Common myeloid progenitor, CD34-positive (primary cell): ENCODE measurements at places on chromosomes 6 and 20.

DNA sequence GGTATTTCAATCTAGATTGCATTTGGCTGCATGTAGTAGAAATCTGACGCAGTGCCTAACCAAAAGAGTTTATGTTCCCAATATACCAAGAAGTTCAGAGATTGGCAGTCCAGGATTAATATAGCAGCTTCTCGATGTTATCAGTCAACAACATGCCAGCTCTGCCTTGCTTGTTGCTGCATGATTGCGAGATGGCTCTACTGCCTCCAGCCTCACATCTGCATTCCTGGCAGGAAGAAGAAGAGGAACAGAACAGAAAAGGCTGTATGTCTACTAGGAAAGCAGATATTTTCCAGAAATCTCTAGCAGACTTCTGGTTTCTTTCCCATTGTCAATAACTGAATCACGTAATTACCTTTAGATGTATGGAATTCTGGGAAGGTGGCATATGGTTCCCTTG, 60.8 kb downstream of the SLC35D3 start:
- peaks cover 6% of the 10 kb centered on the region for H3K27me3 ChIP-seq
- H3K27ac ChIP-seq = no peak overlapping the region
- H3K4me3 ChIP-seq = no peak overlapping the region
- no peaks in the 10 kb centered on the region for H3K4me1 ChIP-seq
- DNase-seq = no peak
- no peaks in the 10 kb centered on the region for H3K36me3 ChIP-seq

DNA sequence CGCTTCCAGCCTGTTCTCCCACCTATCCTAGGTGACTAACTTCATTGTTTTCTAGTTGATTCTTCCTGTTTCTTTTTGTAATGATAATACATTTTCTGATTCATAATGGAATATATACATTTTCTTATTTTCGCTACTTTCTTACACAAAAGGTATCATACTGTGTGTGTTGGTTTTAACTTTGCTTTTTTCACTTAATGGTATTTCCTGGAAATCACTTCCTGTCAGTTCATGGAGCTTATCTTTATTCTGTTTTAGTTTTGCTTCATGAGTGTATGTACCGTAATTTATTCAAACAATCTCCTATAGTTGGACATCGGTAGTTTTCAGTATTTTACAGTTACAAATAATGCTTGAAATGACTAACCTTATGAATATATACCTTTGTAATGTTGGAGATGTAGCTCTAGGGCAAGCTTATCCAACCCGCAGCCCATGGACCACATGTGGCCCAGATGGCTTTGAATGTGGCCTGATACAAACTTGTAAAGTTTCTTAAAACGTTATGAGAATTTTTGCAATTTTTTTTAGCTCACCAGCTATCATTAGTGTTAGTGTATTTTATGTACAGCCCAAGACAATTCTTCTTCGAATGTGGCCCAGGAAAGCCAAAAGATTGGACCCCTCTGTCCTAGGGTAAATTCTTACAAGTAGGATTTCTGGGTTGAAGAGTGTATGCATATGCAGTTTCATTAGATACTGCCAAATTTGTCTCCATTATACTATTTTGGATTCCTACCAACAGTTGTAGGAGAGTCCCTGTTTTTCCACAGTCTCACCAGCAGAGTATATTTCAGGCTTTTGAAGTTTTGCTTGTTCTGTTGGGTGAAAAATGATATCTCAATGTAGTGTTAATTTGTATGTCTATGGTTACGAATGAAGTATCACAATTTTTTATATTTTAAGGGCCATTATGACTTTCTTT, 16.7 kb downstream of the TRMT11 start:
- no peak overlapping the region for H3K4me3 ChIP-seq
- no peaks in the 10 kb centered on the region for H3K4me1 ChIP-seq
- no peak overlapping the region for H3K27ac ChIP-seq

DNA sequence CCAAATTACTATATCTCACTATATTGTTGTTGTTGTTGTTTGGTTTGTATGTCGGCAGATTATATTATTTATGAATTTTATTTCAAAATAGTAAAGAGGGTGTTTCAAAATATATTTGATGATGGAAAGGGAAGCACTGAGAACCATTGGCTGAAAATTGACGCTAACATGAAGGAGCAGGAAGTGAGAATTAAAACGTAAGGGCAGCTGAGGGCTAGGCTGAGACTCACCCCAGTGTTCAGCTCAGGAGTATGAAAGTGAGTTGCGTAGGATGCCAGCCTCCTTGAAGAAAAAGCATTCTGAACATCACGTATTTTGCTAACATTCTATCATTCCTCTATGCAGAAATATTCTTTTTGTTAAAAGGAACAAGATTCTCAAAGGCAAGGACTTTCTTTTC, 10.7 kb upstream of the IPCEF1 start:
- no peak overlapping the region for H3K27ac ChIP-seq
- DNase-seq = no peak
- no peaks in the 10 kb centered on the region for H3K27me3 ChIP-seq
- H3K4me3 ChIP-seq = no peak overlapping the region
- H3K36me3 ChIP-seq = no peaks in the 10 kb centered on the region

- H3K27me3 ChIP-seq = no peaks in the 10 kb centered on the region
- no peak overlapping the region for H3K27ac ChIP-seq
- no peak overlapping the region for H3K4me3 ChIP-seq
- peaks cover 5% of the 10 kb centered on the region for H3K4me1 ChIP-seq
Measured at GRCh38 chr6:25332165-25332564, 53.0 kb downstream of the CARMIL1 start.

DNA sequence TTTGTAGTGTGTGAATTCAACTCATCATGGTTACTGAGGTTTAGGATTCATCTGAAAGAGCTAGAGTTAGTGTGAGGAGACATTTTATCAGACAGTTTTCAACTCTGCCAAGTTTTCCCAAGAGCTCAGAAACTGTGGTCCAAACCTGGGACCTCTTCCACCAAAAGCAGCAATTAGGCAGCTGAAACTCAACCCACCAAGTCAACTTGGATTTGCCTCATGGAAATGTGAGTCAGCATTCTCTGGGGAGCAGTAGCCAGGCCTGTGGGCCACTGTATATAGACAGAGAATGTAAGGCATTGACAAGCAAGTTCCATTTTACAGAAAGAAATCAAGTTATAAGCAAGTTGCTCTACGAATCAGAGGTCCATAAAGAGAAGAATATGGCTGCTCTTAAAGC, 178.8 kb upstream of the HDDC2 start:
- DNase-seq = no peak
- H3K27me3 ChIP-seq = peaks cover 3% of the 10 kb centered on the region

DNA sequence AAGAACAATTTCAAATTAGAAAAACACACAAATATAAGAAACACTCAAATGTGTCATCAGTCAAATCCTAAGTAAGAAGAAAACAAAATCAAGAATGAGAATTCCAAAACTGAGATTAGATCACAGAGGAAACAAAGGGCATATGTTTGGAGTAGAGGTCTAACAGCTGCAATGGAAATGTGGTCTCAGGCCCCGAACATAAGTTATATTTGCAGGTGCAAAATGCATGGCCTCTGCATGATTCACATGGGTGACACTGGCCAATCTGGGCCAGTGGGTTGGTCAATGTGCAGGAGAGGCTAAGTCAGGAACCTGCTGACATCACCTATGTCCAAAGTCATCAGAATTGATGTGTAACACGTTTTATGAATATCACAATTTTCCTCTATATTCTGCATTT, 108.5 kb upstream of the MAP7 start:
- peaks cover 16% of the 10 kb centered on the region for H3K4me1 ChIP-seq
- H3K27ac ChIP-seq = no peak overlapping the region
- no peak overlapping the region for H3K4me3 ChIP-seq
- H3K27me3 ChIP-seq = no peaks in the 10 kb centered on the region

- H3K4me3 ChIP-seq = no peak overlapping the region
- no peaks in the 10 kb centered on the region for H3K4me1 ChIP-seq
- peaks cover 2% of the 10 kb centered on the region for H3K36me3 ChIP-seq
- no peaks in the 10 kb centered on the region for H3K27me3 ChIP-seq
- no peak for DNase-seq
Measured at GRCh38 chr6:20709451-20709850, 175.2 kb downstream of the CDKAL1 start.

DNA sequence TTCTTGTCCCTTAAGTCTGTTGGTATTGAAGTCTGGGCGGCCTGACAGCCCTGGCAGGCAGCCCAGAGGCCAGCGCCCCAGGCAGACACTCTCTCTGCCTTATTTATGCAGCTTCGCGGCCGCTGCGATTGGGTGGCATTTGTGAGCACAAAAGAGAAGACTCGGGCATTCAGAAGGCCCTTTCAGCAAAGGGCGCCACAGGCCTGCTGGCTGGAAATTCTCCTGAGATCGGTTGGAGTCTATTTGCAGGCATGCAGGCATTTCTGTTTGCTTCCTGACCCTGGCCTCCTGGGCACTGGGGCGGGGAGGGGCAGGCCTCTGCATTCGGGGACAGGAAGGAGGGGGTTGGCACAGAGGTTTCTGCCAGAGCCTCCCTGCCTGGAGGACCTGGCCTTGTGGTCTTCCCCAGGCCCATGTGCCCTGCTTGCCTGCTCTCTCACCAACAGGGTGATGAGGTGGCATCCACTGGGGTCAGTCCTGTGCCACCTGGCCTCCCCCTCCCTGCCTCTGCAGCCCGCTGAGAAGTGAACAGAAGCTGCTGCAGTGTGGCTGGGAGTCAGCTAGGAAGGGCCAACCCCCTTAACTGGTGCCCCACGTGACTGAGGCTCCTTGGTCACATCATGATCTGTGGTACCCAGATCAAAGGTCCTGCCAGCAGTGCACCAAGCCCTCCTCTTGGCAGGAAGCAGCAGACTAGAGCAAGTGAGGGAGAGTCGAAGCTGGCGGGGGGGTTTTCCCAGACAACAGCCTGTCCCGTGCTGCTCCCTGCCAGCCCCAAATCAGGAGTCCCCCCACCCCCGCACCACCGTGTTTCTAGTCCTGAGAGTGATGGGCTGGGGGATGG, 16.6 kb upstream of the CCDC167 start:
- peaks cover 51% of the 10 kb centered on the region for H3K27me3 ChIP-seq
- H3K27ac ChIP-seq = no peak overlapping the region
- H3K4me1 ChIP-seq = peaks cover 41% of the 10 kb centered on the region
- no peak overlapping the region for H3K4me3 ChIP-seq
- no peaks in the 10 kb centered on the region for H3K36me3 ChIP-seq

DNA sequence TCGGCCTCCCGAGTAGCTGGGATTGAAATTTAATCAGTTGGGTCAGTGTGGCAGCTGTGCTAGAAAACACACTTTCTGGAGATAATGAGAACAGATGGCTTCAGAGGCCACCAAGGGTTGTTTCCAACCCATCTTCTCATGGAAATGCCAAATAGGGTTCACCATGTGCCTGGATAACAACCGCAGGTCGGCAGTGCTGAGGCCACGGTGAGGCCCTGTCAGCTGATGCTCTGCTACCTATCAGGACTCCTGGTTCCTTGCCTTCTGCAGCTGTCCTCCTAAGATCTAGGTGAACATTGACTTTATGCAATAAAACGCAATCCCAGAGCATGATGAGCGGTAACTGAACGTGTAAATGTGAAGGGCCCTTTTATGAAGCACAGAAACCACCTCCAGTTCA, 139.3 kb upstream of the SNX9 start:
- no peaks in the 10 kb centered on the region for H3K4me1 ChIP-seq
- no peak for DNase-seq

GRCh38 chr20:46761566-46761965, 52.1 kb downstream of the SLC2A10 start:
- H3K27me3 ChIP-seq = no peaks in the 10 kb centered on the region
- no peak overlapping the region for H3K27ac ChIP-seq
- H3K4me1 ChIP-seq = no peaks in the 10 kb centered on the region
- H3K36me3 ChIP-seq = no peaks in the 10 kb centered on the region

DNA sequence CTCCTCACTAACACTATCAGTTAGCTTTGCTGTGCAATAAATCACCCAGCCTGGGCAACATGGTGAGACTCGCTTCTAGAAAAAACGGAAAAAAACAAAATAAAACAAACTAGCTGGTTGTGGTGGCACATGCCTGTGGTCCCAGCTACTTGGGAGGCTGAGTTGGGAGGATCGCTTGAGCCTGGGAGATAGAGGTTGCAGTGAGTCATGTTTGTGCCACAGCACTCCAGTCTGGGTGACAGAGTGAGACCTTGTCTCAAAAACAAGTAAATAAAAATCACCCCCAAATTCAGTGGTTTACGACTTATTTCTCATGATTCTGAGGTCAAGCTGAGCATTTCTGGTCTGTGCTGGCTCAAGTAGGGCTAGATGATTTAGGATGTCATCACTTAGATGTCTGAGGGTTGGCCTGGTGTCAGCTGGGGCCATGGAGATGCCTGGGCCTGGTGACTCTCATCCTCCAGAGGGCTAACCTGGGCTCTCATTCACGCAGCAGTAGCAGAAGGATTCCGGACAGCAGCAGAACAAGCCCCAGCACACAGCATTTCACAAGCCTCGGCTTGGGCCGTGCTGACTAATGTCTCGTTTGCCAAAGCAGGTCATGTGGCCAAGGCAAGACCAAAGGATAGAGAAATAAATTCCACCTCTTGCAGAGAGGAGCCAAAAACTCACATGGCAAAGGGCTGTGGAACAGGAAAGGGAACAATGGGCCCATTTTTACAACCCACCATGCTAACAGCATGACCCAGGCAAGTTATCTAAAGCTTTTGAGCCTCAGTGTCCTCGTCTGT, 32.5 kb downstream of the MGME1 start:
- peaks cover 7% of the 10 kb centered on the region for H3K4me1 ChIP-seq
- no peaks in the 10 kb centered on the region for H3K36me3 ChIP-seq
- H3K4me3 ChIP-seq = no peak overlapping the region
- DNase-seq = no peak
- H3K27me3 ChIP-seq = no peaks in the 10 kb centered on the region

DNA sequence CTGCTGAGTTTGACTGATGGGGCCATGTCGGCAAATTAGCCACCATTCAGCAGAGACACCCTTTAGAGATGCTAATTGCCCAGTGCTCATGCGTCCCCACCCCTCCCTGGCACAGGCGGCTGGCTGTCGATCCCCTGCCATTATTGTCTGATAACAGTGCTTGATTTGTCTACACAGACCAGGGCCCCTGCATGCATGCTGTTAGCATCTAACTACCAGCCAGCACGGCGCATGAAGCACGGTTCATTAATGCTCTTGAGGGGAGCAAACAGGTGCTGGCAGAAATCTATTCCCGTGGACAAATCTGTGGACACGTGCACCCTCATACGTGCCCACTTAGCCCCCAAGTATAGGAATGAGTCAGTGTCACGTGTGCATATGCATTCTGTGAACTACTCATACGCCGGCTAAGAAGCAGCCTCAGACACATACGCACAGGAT, 32.2 kb downstream of the KCNB1 start:
- H3K4me1 ChIP-seq = no peaks in the 10 kb centered on the region
- no peaks in the 10 kb centered on the region for H3K36me3 ChIP-seq
- no peak overlapping the region for H3K27ac ChIP-seq
- peaks cover 30% of the 10 kb centered on the region for H3K27me3 ChIP-seq
- DNase-seq = no peak

DNA sequence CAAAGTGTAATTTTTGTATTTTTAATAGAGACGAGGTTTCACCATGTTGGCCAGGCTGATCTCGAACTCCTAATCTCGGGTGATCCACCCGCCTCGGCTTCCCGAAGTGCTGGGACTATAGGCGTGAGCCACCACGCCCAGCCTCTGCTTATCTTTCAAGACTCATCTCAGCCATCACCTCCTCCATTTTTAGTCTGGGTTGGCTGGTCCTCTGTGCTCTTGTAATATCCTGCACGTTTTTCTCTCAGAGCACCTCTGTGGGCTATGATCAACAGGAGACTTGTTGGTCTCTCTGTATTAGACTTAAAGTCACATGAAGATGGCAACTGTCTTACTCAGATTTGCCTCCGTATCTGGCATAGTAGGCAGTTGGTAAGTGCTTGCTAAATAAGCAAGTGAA, 7.6 kb downstream of the NOTCH4 start:
- H3K27ac ChIP-seq = no peak overlapping the region
- no peaks in the 10 kb centered on the region for H3K36me3 ChIP-seq
- peaks cover 6% of the 10 kb centered on the region for H3K4me1 ChIP-seq
- DNase-seq = no peak
- no peak overlapping the region for H3K4me3 ChIP-seq
